ENCODE measurements at places on chromosomes 2 and 18. TPM values are rescaled to one million over a fixed set of nuclear protein-coding genes. Genes with fewer than 3 reads are reported as not detected.

GRCh38 chr2:117968722-117969121, 45.1 kb downstream of the CCDC93 start:
- H3K27ac ChIP-seq, result no peak overlapping the region
- no peak for DNase-seq
- H3K4me1 ChIP-seq, result no peaks in the 10 kb centered on the region
- no peak overlapping the region for H3K4me3 ChIP-seq
- peaks cover 32% of the 10 kb centered on the region for H3K36me3 ChIP-seq

DNA sequence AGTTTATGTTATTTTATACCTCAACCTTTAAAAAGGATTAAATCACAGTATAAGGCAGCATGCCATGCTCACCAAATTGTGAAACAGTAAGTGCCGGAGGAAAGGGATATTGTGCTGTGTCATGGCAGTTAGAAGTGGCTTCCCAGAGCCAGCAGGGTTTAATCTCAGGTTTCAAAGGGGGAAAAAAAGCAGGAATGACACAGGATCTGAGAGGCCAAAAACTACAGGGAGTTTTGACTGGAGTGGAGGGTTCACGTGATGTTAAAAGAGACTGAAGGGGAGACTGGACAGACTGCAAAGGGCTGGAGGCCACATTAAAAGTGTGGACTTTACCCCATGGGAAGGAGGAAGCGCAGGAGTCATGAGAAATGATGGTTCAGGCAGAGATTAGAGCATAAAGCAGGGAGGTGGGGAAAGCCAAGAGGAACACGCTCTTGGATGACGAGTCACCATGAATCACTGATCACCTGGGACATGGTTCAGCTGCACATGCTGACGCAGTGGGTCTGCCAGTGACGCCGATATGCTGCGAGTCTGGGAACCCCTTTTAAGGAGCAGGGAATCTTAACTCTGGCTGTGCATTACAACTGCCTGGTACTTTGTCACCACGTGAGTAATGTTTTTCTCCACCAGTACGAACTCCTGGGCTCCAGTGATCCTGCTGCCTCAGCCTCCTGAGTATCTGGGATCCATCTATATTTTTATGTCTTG, 6.1 kb downstream of the CHMP1B start:
- no peak overlapping the region for H3K4me3 ChIP-seq
- H3K36me3 ChIP-seq, result peaks cover 5% of the 10 kb centered on the region
- H3K4me1 ChIP-seq, result peaks cover 9% of the 10 kb centered on the region
- peak overlapping the region; percentile 25 for H3K27ac ChIP-seq
- DNase-seq, result no peak
- H3K27me3 ChIP-seq, result no peaks in the 10 kb centered on the region

GRCh38 chr2:25320077-25320476, 21.6 kb downstream of the DNMT3A start:
- no peak overlapping the region for H3K4me3 ChIP-seq
- no peak overlapping the region for H3K27ac ChIP-seq
- H3K27me3 ChIP-seq, result no peaks in the 10 kb centered on the region
- H3K4me1 ChIP-seq, result peaks cover 4% of the 10 kb centered on the region

GRCh38 chr18:11925800-11926481, 17.8 kb upstream of the MPPE1 start:
- no peaks in the 10 kb centered on the region for H3K4me1 ChIP-seq
- H3K36me3 ChIP-seq, result no peaks in the 10 kb centered on the region
- DNase-seq, result no peak
- H3K27ac ChIP-seq, result no peak overlapping the region

DNA sequence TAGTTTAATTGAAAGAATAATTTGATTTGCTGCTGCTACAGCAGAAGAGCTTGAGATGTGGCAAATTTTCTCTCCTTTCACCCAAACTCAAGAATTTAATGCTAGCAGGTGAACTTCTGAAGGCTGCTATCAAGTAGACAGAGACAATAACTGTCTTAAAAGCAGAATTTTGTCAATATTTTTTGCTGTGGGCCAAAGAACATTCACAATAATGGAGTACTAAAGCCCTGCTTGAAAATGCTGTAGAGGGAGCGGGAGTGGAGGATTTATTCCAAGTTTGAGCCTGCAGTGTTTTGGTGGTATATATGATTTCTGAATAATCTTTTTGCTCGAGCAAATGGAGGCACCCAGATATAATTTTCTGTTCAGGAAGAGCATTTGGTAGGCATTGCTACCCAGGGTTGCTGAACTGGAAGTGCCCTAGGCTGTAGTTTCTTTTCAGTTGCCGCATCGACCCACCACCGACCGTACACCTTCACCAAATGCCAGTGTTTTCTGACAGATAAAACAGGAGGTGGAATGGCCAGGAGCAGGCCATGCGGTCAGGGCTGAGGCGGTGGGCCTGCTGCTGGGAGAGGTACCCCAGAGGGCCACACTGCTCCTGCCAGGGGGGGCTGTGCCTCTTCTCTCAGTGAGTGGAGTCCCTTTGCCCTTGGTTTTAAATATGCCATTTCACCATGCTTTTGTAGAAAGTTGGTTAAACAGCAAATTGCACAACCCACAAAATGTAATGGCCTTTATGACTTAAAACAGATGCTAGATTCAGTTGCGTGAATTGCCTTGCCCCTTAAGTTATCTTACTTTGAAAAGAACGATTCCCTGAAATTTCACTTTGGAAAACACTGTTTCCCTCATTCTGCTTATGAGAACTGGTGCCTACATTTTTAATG, 36.4 kb downstream of the TSHZ1 start:
- H3K4me1 ChIP-seq, result peaks cover 11% of the 10 kb centered on the region
- peak overlapping the region; percentile 27 for H3K4me3 ChIP-seq
- H3K36me3 ChIP-seq, result no peaks in the 10 kb centered on the region
- peak overlapping the region; percentile 77 for H3K27ac ChIP-seq

DNA sequence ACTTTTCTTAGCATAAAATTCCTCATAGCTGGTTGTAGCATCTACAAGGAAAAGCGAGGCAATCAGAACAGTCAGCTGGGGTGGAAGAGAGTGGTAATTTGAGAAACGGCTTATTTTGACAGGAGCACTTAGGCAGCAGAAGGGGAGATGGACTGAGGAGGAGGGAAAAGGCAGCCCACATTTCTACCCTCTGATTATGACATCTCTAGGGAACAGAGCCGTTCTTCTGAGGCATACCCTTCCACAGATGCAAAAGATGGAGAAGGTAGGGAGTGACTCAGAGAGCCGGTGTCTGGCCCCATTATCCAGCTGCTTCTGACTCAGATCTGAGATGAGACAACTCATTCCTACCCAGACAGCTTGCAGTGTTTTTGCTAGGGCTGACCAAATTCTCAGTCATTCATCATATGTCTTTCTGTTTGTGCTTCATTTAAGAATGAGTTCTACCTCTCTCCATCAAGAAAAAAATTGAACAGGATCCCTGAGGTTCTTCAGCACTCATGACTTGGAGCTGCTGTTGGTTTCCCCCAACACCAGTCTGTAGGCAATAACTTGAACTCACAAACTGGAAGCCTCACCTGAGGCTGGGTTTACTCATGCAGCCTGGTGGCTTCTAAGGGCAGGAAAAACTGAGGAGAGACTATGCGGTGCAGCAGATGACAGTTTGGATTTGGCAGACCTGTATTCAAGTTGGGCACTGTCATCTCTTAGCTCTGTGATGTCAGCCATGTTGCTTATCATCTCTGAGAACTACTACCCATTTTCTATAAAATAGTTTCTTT, 15.9 kb upstream of the SEC11C start:
- no peak overlapping the region for H3K27ac ChIP-seq
- no peak overlapping the region for H3K4me3 ChIP-seq
- H3K4me1 ChIP-seq, result no peaks in the 10 kb centered on the region
- H3K36me3 ChIP-seq, result no peaks in the 10 kb centered on the region

DNA sequence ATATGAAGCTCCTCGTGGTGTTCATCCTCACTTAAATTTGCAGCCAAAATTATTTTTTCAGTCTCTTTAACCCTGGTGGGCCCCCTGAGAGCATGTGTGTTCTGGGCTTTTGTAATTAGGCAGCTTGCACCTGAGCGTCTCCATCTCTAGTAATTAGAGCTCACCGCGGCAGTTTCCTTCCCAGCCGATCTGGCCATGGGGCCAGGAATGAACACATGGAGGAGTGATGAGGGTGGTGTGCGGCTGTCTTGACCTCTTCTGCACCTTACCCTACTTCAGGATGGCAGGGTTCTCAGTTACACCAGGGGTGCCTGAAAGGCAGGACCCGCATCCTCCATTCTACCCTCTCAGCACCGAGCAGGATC, 98.5 kb downstream of the AFF3 start:
- no peak for DNase-seq
- H3K4me1 ChIP-seq, result no peaks in the 10 kb centered on the region
- no peaks in the 10 kb centered on the region for H3K36me3 ChIP-seq

DNA sequence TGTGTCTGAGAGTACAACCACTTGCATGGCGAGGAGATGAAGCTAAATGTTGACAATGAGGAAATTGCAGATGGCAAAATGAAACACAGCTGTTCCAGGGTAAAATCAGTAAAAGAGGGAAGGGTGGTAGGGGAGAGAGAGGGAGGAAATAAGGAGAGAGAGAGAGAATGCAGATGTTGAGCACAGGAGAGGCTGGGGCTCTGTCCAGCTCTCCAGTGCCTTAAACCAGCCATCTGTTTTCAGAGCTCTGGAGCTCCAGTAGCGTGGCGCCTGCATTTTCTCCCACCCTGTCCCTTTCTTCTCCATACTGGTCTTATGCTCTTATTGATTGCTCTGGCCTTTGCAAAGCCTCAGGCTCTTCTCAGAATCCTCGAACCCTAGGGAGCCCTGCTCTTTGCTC, 52.7 kb upstream of the BOD1L2 start:
- H3K27ac ChIP-seq, result no peak overlapping the region
- H3K36me3 ChIP-seq, result no peaks in the 10 kb centered on the region
- no peak for DNase-seq
- no peaks in the 10 kb centered on the region for H3K4me1 ChIP-seq
- H3K27me3 ChIP-seq, result no peaks in the 10 kb centered on the region
- H3K4me3 ChIP-seq, result no peak overlapping the region

DNA sequence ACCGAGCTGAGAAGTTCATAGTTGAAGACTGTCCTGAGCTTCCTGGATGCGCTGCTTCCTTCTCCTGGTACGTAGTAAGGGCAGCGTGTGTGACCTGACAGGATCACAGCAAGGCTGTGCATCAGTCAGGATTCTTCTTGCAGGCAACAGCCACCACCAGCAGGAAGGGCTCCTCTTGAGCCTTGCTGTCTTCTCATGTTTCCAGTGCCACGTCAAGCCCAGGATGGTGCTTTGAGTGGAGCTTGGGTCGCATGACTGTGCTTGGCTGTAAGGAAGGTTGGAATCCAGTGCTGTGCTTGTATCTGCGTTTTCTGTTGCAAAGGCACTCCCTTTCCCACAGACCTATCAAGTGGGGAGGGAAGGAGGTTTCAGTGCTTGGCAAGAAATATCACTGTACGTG, 194.3 kb downstream of the LDLRAD4 start:
- H3K27ac ChIP-seq, result no peak overlapping the region
- no peaks in the 10 kb centered on the region for H3K27me3 ChIP-seq
- peaks cover 21% of the 10 kb centered on the region for H3K4me1 ChIP-seq
- no peak for DNase-seq
- peaks cover 11% of the 10 kb centered on the region for H3K36me3 ChIP-seq
- H3K4me3 ChIP-seq, result no peak overlapping the region

GRCh38 chr2:78999406-78999805, 26.1 kb upstream of the REG3G start:
- no peak overlapping the region for H3K27ac ChIP-seq
- no peak overlapping the region for H3K4me3 ChIP-seq
- no peaks in the 10 kb centered on the region for H3K36me3 ChIP-seq
- no peaks in the 10 kb centered on the region for H3K27me3 ChIP-seq

DNA sequence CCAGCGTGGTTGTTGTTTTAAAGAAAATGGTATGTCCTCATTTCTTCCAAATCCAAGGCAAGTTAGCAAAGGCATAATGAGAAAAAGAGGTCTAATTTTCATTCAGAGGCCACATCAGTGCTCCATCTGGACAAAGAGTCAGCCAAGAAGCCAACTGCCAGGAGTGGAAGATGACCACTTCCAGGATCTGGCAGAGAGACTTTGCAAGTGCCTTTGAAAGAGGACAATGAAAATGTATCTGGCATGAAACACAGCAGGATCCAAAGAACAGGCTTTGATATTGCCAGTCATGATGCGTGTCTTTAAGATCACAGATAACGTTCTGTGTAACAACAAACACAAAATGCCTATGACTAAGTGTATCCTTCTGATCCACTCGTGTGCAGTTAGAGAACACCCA, 82.8 kb downstream of the AFF3 start:
- no peak overlapping the region for H3K4me3 ChIP-seq
- DNase-seq, result no peak
- no peaks in the 10 kb centered on the region for H3K36me3 ChIP-seq
- H3K27ac ChIP-seq, result peak overlapping the region; percentile 58
- H3K27me3 ChIP-seq, result no peaks in the 10 kb centered on the region

DNA sequence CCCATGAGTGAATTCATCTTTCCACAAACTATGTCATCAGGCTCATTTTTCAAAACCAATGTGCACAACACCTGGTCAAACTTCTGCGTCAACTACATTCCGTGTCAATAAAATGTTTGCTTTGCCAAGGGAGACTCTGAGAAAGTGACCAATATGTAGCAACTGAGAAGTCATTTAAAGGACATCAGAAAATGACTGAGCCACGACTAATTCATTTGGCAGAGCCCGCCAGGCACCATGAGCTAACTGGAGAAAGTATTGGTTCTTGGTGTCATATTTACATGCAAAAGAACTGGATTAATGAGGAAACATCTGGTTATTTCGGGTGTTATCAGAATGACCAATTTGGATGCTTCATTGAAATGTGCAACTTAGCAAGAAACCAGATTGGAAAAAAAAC, 7.2 kb downstream of the RND3 start:
- H3K4me3 ChIP-seq, result no peak overlapping the region
- no peak overlapping the region for H3K27ac ChIP-seq
- H3K36me3 ChIP-seq, result no peaks in the 10 kb centered on the region
- DNase-seq, result no peak
- H3K27me3 ChIP-seq, result peaks cover 13% of the 10 kb centered on the region

DNA sequence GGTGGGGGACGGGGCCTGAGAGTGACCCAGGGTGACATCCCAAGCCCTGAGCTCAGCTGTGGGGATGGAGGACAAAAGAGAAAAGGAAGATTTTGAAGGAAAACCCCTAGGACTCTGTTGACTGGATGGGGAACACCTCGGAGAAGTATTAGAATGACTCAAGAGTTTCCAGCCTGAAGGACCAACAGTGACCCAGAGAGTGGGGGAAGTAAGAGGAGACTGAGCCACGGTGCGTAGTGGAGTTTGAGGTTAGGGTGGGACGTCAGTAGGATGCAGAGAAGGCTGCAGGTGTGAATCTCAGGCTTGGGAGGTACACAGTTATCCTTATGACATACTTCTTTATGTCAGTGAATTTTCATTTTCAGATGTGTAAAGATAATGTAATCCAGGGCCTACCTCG, 119.5 kb downstream of the NCK2 start:
- no peak for DNase-seq
- no peaks in the 10 kb centered on the region for H3K27me3 ChIP-seq
- H3K4me3 ChIP-seq, result no peak overlapping the region
- no peak overlapping the region for H3K27ac ChIP-seq

GRCh38 chr2:135914485-135914884, 38.2 kb upstream of the MCM6 start:
- H3K4me1 ChIP-seq, result no peaks in the 10 kb centered on the region
- no peaks in the 10 kb centered on the region for H3K27me3 ChIP-seq
- no peak for DNase-seq
- H3K4me3 ChIP-seq, result no peak overlapping the region

The DNAH7 gene
- total RNA-seq, result 0.33 TPM

The KYNU gene
- 6.6 TPM for total RNA-seq

The HOXD13 gene
- not detected for total RNA-seq

The CNOT9 gene
- total RNA-seq, result 52.8 TPM

The RUFY4 gene
- total RNA-seq, result 2.6 TPM

The ACADL gene
- total RNA-seq, result 0.99 TPM

The CRYGC gene
- total RNA-seq, result not detected

The KLF7 gene
- total RNA-seq, result 8.5 TPM

The TMEM247 gene
- not detected for total RNA-seq

The ALPI gene
- total RNA-seq, result 0.19 TPM

Data from thymus (tissue), 14 donors.